Hematopoietic multipotent progenitor cell treated with erythropoietin and hydrocortisone succinate and interleukin-3 and kit ligand, for 8 days (in vitro differentiated cells): ENCODE measurements at places on chromosomes 12 and 14.
A peak's percentile ranks its signal among the peaks of the same experiment; 100 is the strongest.

DNA sequence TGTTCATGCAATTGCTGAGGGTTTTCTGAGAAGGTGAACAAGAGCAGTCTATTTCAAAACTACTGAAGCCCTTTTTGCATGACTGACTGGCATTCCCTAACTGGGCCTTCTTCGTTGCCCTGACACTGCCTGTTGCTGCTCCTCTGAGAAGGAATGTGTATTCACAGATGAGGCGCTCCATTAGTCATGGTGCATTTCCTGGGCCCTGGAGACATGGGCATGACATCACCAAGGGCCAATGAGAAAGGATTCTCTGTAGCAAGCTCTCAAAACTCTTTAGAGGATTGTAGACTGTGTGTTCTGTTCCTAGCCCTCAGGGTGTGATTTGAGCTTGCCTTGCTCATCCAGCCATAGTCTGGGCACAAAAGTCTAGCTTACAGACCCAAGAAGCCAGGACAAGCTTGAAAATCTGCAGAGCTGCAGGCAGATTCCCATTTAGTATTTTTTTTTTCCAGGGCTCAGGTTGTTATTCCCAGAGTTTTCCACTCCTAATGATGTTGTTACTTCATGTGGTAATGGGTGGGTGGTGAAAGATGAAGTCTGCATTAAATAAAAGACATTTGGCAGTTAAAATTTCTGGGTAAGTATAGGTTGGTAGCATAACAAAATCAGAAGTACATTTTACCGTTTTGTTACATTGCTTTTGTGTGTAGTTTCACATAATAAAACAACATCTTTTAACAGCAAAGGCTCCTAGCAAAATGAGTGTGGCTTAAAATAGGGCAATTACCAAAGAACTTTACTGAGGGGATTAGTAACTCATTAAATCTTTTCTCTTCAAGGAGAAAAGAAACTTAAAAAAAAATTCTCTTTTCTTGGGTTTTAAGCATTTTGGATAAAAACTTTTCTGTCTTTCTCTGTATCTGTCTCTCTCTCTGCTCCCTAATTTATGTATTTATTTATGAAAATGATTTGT, 318.4 kb downstream of the RAD51B start:
- DNase-seq = no peak

DNA sequence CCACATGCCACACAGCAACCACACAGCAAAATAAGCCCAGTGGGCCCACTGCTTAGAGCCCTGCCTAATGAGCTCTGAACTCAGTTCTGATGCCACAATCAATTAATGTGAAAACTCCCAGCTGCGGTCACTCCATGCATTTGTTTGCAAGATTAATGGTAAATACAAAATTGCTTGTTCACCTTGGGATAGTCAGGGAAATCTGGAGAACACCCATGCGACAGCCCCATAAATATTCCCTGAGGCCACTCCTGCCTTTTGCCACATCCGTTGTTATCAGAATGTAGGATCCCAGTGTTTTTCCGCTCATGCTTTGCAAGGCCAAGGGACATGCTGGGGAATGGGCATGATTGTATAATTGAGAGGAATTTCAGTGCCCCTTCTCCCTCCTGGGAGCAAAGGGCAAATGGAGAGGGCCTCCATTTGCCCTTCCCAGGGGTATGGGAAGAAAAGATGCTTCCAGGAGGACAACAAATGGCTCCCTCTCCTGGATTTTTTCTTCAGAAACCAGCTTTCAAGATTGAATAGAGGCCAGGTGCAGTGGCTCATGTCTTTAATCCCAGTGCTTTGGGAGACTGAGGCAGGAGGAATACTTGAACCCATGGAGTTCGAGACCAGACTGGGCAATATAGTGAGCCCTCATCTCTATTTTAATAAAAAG, 30.8 kb upstream of the CMKLR1 start:
- DNase-seq = no peak

DNA sequence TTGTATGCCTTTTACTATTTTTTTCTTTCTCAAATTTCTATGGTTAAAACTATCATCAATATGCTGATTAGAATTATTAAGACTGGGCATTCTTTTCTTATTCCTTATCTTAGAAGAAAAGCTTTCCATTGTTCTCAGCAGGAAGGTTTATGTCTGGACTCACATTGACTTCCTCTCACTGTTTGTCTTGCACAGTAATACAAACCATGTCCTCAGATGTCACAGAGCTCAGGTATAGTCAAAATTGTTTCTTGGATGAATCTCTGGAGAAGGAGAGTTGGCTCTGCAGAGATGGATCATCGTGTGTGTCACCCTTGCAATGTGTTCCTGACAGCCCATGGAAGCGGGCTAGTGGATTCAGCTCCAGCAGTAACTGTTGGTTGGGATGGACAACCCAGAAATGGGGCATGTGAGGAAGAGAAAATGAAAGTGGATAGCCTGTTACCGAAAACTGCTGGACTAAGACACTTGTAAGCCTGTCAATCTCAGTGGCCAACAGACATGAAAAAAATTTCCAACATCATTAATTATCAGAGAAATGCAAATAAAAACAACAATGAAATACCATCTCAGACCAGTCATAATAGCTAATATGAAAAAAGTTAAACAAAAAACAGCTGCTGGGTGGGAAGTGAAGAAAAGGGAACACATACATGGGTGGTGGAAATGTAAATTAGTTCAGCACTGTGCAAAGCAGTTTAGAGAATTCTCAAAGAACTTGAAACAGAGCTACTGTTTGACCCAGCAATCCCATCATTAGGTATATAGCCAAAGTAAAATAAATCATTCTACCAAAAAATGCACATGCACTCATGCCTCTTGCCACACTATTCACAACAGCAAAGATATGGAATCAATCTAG, 967.8 kb downstream of the TMEM121 start:
- DNase-seq = no peak

GRCh38 chr12:70417121-70417520, 51.0 kb downstream of the KCNMB4 start:
- DNase-seq = no peak

- peak; percentile 76 for DNase-seq
Measured at GRCh38 chr12:32455607-32456071, 56.3 kb downstream of the FGD4 start.

- no peak for DNase-seq
Measured at GRCh38 chr14:90660865-90661570, 155.2 kb downstream of the TTC7B start.

- no peak for DNase-seq
Measured at GRCh38 chr12:7966563-7966962, 30.6 kb upstream of the SLC2A3 start.

- no peak for DNase-seq
Measured at GRCh38 chr14:34203251-34203722, 252.4 kb upstream of the EGLN3 start.

GRCh38 chr14:85416771-85417170, 113.2 kb upstream of the FLRT2 start:
- DNase-seq = no peak

GRCh38 chr12:12405882-12406281, 49.0 kb downstream of the BORCS5 start:
- DNase-seq = no peak

DNA sequence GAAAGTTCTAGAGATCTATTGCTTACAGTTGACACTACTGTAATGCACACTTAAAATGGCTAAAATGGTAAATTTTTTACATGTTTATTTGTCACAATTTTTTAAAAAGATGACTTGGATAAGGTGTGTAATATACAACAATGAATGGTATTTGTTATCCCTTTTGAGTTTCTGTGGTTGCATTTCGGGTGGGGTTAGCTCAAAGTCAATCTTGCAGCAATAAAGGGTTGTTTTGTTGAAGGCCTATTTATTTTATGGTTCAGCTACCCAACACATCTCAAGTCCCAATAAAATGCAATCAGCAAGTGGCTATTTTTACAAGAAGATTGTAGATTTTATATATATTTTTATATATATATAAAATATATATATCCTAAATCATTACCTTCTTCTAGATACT, 22.1 kb downstream of the SNRPF start:
- DNase-seq = no peak

DNA sequence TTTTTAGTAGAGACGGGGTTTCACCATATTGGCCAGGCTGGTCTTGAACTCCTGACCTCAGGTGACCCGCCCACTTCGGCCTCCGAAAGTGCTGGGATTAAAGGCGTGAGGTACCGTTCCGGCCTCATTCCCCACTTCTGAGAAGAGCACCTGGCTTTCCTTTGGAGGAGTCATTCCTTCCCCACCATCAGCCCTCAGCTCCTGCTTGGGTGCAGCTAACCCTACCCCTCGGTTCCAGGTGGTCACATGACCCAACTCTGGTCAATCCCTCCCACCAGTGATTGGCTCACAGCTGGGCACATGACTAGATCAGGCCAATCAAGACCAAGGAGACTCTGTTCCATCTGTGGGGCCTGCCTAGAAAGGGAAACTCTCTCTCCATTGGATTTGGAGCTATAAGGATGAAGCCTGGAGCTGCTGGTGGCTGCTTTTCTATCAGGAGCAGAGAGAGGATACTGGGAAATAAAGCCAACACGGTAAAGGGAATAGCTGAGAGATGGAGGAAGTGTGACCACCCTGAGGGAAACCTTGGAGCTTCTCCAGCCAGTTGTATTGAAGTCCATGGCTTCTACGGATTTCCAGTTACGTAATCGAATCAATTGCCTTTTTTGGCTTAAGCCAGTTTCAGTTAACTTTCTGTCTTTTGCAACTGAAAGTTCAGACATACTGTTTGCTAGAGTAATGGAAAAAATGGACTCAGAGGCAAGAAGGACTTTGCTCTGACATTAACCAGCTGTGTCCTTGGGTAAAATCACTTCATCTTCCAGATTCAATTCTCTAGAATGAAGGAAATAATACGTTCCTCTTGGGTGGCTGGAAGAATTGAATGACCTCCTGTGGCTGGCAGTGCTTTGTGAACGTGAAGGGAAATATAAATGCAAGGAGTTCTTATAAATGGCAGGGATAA, 19.7 kb upstream of the IFT81 start:
- no peak for DNase-seq

GRCh38 chr12:47991106-47992061, 12.9 kb downstream of the COL2A1 start:
- DNase-seq = no peak

DNA sequence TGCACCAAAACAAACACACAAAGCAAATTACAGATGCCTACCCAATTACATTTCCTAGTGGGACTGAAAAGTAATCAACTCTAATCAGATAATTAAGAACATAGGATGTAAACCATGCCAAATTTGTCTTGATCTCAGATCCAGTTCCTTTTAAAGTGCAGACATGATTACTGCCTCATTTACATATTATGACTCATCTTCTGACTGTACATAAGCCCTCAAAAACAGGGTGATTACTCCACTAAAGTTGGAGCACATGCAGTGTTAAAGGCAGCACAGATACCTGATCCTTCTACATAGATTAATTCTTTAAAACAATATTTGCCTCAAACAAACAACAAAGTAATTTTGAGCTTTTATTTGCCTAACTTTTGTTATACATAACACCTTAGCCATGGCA, 337.2 kb downstream of the RPS29 start:
- no peak for DNase-seq

- DNase-seq = no peak
Measured at GRCh38 chr14:91875525-91876286, 8.4 kb upstream of the TC2N start.

- no peak for DNase-seq
Measured at GRCh38 chr14:90405755-90406154, 8.9 kb downstream of the CALM1 start.

DNA sequence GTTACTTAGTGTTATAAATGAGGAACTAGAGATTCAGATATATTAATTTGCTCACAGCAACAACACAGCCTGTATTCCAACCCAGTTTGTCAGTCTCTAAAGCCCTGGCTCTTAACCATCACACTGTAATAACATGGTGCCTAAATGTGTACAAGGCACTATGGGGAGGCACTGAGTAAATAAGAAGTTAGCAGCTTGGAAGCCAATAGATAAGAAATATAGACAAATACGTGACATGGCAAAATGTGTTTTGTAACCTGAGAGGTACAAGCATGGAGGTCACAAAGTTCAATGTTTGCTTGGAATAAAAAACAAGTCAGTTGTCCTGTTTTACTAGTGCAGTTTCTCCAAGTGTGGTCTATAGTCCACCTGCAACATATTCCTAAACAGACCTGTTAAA, 16.3 kb upstream of the SLCO1A2 start:
- DNase-seq = no peak

DNA sequence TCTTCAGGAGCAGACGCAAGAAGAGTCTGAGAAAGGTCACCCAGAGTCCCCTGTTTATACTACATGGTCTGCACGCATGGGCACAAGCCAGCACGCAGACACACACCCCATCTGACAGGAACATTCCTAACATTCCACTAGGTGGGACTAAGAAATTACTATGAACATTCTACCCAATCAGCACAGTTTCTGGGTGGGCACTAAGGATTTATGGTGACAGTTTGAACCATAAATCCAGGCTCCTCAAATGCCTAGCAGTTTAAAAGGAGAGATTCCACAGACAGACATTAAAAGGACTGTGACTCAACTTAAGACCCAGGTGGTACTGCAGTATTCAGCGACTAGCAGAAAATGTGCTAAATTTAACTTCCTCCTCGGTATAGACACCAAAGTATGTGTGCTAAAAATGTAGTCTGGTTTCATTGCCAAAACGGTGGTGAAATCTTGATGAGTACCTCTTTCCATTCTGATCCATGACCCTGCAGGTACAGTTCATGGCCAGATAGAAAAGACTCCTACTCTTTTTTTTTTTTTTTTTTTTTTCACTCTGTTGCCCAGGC, 16.2 kb downstream of the ABHD4 start:
- no peak for DNase-seq

- no peak for DNase-seq
Measured at GRCh38 chr12:54407183-54407905, 11.7 kb downstream of the ITGA5 start.

DNA sequence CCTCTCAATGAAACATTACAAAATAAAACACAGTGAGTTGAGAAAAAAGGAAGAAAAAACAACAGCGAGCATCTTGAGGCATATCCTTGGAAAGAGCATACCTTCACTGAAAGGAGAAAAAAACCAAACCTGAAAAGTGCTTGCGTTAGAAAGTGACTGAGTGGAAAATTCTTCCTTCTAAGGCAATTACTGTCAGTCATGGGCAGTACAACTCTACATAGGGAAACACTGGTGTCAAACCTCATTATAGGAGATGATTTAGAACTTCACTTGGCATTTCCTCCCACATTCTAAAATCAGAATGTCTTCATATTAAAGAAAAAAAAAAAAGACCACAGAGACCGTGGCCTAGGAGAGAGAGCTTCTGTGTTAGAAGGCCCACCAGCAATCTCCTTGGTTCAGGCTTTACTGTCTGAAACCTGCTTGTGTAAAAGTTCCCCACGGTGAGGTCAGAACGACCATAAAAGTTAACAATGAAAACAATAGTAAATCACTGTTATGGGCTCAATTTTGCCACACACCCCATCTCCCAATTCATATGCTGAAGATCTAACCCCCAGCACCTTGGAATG, 91.1 kb upstream of the CRY1 start:
- no peak for DNase-seq

GRCh38 chr12:121543786-121544185, 37.0 kb downstream of the KDM2B start:
- DNase-seq = no peak

- DNase-seq = peak; percentile 68
Measured at GRCh38 chr12:121580959-121581685, at the start of gene KDM2B. Gene KDM2B, minus strand, starts transcription at chr12:121581023. Its CDS starts 112 bp downstream, at chr12:121580911.

DNA sequence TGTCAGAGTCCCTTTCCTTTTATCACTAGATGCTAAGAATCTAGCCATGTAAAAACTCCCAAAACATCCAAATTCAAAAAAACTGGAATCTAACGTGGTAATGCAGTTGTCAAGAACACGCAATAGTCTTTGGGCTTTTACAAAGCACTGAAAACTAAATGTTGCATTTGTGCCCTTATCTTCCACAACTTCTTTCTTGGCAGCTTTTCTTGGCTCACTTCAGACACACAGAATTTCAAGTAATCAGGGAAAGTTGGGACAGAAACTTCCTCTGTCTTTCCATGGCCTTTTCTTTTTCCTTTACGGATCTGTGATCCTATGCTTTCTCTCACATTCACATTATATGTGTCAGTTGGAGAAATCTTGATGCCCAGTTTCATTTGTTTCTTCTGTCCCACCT, 136.0 kb downstream of the CRADD start:
- DNase-seq = no peak
